Stimulated activated CD4-positive, alpha-beta T cell treated with anti-CD3 and anti-CD28 coated beads, Interleukin-12 subunit alpha, Interleukin-12 subunit beta, amount 100 ng/mL, for 24 hours (primary cell): ENCODE measurements at places on chromosomes 16 and 17.

GRCh38 chr16:1309888-1310831 is 724 bp downstream of the UBE2I start:
- DNase-seq, result peak; percentile 32

DNA sequence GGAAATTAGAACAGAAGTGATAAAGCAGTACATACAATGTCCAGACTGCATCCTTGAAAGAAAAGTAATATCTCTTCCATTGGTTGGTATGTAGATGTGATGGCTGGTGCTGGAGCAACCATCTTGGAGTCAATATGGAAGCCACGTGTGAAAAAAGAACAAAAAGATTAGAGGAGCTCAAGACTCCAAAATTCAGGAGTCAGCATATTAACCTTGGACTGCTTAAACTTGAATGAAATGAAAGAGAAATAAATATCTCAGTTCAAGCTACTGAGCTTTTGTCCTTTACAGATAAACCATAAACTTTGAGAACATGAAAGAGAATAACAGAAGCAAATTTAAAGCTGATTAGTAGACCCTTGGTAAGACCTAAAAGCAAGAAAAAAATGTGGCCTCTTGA is 197.9 kb downstream of the HS3ST3B1 start:
- no peak for DNase-seq

GRCh38 chr17:77288115-77288619 is 147.4 kb downstream of the SEC14L1 start:
- no peak for DNase-seq

- no peak for DNase-seq
Measured at GRCh38 chr16:85412911-85413520, 200.1 kb upstream of the GSE1 start.

DNA sequence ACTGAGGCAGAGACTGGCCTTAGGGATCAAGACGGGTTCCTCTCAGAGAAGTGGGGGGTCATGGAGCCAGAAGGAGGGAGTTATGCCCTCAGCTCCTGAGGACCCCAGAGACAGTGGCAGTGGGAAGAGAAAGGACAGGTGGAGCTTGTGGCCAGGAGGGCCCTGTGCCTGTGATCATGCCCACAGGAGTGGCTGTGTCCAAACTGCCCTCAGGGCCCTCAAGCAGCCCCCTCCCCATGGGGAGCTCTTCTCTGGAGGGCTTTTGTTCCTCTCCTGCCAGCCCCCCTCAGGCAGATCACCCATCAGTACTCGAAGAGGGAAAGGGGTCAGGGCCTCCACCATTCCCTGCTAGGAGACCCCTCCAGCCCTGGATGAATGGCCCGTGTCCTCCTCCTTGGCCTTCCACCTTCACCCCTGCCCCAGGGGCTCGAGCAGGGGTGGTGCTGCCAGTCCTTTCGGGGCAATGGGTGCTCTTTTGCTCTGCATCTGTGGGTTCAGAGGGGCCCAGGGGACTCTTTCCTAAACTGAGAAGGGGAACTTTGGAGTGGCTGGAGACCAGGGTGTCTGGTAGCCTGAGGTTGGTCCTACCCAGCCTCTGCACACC is 52.7 kb downstream of the BEAN1 start:
- DNase-seq, result no peak

DNA sequence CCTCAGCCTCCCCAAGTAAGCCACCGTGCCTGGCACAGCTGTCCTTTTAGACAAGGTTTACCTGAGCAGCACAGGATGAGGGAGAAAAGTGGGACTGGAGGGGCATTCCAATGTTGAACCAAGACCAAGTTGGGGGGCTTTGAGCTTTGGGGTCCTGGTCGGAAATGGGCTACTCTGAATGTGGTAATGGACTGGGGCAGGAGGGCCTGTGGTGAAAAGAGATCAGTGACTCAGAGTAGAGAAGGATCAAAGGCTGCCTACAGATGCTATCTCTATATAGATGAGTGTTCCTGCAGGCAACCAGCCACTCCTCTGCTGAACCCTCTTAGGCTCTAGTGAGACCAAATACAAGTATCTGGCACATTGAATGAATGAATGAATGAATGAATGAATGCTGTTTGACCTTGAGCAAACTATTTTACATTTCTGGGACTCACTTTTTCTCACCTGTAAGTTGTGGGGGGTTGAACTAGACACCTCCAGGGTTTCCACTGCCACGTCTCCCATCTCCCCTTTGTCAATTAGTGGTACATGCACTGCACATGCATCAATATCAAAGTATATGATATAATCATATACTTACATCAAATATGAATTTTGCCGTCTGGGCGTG is 26.3 kb upstream of the ETV4 start:
- no peak for DNase-seq

- DNase-seq, result no peak
Measured at GRCh38 chr16:30421010-30421409, 8.8 kb downstream of the DCTPP1 start.

- DNase-seq, result no peak
Measured at GRCh38 chr16:2252806-2253148, 1.4 kb upstream of the ECI1 start.

- no peak for DNase-seq
Measured at GRCh38 chr16:53065461-53066061, 10.8 kb downstream of the CHD9 start.

DNA sequence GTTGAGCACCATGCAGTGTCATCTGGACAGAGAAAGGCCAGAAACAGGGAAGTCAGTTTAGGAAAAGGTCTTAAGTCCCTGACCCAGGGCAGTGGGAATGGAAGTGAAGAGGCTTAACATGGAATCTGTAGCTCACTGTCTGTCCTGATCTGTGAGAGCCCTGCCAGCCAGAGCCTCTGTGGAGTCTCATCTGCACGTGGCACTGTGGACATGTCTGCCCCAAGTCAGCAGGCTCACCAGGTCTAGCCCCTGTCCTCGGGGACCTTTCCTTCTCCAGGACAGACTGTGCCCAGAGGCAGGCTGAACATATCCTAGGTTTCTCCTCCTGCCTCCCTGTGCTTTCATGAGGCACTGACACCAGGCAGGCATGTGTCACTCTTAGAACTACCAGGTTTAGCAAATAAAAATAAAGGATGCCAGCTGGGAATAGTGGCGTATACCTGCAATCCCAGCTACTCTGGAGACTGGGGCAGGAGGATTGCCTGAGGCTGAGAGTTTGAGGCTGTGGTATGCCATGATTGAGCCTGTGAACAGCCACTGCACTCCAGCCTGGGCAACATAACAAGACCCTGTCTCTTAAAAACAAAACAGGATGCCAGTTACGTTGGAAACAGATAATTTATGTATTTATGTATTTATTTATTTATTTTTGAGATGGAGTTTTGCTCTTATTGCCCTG is 22.4 kb downstream of the UNK start:
- no peak for DNase-seq

DNA sequence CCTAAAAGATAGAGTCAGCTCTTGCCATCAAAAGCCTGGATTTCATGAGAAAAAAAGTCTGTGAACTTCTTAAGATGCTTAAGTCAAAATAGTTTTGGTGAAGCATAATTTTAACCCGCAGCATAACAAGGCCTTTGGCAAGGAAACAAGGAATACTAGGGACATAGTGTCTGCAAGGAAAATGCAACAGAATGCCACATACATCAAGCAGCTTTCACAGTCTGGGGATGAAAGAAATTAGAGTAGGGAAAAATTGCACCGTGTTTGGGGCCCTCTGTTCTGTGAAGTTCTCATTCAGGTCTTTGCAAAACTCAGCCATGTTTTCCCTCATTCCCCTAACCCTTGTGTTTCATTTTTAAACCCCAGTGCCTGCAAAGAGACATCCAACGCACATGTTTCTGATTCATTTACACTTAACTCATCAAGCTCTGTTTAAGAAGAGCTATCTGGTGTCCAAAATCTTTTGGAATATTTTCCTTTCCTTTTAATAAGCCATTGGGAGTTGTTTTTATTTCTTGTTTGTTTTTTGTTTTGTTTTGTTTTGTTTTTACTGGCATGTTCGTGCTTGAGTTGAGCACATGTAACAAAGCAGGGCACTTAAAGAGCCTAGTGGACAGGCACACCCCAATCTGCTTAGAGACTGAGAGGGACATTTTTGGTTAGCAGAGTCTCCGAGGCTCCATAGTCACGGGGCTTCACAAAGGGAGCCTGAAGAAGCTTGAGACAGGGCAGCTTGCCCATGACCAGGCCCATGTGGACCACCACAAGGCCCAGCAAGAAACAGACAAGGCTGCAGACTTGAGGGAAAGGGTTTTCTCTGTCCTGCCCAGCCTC is 116.5 kb downstream of the ANKFN1 start:
- no peak for DNase-seq

DNA sequence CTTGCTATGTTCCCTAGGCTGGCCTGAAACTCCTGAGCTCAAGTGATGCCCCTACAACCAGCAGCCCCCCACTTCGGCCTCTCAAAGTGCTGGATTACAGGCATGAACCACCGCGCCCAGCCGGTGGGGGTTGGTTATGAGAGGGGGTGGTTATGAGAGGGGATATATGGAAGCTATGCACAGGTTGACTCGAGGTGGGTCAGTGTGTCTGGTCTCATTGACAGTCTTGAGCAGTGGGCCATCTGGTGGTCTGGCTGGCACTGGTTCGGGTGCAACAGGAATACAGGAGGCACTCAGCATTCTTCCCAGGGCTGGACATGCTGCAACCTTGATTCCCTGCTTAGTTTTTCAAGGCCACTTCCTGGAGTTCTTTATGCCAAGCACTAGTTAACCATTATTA is 5.6 kb upstream of the STX1B start:
- no peak for DNase-seq

GRCh38 chr17:15181333-15181732 is 83.8 kb downstream of the PMP22 start:
- no peak for DNase-seq

GRCh38 chr16:24275413-24275812 is 19.3 kb downstream of the CACNG3 start:
- no peak for DNase-seq

- no peak for DNase-seq
Measured at GRCh38 chr17:17104494-17104893, 62.2 kb downstream of the MPRIP start.

DNA sequence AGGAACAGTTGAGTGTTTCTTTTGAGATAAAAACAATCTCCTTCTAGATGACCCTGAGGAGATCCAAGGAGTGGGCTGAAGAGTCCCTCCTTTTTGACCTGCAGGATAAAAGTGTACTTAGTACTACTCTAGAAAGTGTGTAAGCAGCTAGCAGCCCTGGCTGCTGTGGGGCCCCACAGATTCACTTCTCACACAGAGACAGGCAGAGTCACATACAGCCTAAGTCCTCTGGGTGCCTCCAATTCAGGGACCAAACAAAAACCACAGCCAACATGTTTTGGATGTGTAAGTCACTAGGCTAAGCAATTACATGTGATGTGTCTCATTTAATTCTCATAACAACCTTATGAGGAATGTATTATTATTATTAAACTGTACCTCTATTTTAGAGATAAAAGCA is 97.1 kb downstream of the TMEM100 start:
- DNase-seq, result no peak

GRCh38 chr17:46274238-46274637 is 20.7 kb upstream of the LRRC37A start:
- DNase-seq, result no peak

DNA sequence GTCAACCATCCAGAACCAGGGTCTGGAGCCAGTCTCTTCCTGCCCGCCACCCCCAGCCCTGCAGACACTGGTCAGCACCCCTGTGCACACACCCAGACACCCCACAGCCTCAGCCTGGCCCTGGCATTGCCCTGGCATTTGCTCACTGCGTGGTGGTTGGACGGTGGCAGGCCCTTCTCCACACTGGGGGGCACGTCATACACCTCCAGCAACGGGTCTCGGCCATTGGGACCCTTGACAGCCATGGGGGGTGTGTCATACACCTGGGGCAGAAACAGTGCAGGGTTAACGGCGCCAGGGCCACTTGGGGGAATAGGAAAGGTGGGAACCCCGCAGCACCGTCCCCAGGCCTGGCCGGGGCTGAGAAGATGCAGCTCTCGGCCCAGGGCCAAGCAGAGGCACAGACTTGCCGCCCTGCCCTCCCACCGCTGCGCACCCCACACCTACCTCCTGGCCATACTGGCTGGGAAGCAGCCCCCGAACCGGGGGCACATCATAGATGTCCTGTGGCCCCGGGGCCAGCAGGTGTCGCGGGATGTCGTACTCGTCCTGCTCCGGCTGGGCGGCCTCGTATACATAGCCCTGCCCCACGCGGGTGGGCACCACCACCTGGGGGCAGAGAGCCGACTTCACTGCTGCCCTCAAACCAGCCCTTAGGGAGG is 14.6 kb downstream of the BCAR1 start:
- DNase-seq, result no peak

GRCh38 chr17:51087072-51087757 is 33.5 kb downstream of the SPAG9 start:
- DNase-seq, result no peak

GRCh38 chr16:3220839-3221238 is 14.1 kb downstream of the ZNF200 start:
- no peak for DNase-seq

GRCh38 chr16:53566552-53567245 is 63.7 kb upstream of the AKTIP start:
- no peak for DNase-seq

GRCh38 chr17:49104511-49105074 is 28.0 kb upstream of the B4GALNT2 start:
- DNase-seq, result no peak

- DNase-seq, result no peak
Measured at GRCh38 chr17:20299013-20299412, 168.3 kb downstream of the LGALS9B start.

DNA sequence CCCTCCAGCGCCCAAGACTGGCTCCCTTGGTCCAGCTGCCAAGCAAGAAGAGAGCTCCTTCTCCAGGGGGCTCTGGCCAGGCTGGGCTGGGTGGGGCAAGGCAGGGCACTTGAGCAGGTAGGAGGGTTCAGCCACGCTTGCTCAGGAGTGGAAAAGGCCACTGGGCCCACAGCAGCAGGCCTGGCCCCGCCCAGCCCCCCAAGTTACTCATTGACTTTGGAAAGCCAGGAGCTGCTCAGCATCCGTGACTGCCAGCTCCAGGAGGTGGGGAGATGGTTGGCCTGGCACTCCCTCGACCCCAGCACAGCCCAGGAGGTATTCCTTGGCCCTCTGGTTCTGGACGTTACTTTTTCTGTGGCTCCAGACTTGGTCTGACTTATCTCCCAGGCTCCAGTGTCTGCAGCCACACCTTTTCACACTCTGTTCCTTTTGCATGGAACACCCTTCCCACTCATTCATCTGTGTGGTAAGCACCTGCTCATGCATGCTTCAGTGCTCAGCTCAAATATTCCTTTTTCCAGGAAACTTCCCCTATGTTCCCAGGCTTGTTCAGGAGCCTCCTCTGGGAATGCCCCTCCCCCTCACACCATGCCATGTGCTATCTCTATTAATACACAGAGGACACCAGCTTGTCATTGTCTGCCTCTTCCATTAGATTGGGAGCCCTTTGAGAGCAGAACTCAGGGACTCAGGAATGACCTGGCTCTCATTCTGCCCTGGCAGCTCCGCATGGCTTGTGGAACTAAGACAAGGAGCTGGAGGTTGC is at the start of gene CDH16:
Gene CDH16, minus strand, starts transcription at position 83 of the 766 bp plus-strand sequence. CDS start 820 bp downstream, outside the sequence.
- no peak for DNase-seq
